ENCODE measurements at places on chromosomes 6 and 20. TPM values are rescaled to one million over a fixed set of nuclear protein-coding genes. Genes with fewer than 3 reads are reported as not detected.

- peak; percentile 80 for DNase-seq
These were observed 5.3 kb downstream of the SOBP start for GRCh38 chr6:107495196-107495643.

Gene PHF3
- polyA plus RNA-seq: 3.9 TPM

GRCh38 chr6:144153260-144153659 lies 2.9 kb downstream of the STX11 start:
- no peak for DNase-seq

- no peak for DNase-seq
These were observed 1.1 kb upstream of the DACT2 start for GRCh38 chr6:168320634-168321033.
